ENCODE measurements at places on chromosomes 7 and 10.
A peak's percentile ranks its signal among the peaks of the same experiment; 100 is the strongest.

DNA sequence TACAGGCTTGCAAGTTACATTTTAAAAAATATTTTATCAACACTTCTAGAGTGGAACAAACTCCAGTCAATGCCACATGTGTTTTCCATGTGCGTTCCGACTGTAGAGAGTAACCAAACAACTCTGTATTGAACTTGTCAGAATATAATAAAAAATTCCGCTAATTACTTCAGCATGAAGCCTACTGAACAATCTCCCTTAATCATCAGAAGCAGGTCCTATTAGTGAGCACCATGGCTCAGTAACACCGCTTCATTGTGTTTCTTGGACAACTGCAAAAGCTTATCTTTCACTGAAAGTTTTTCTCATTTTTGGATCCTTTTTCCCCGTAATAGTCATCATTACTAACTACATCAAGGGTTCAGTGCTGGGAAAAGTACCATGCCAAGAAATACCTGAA is 117.0 kb downstream of the MKX start:
- DNase-seq, result peak; percentile 18

DNA sequence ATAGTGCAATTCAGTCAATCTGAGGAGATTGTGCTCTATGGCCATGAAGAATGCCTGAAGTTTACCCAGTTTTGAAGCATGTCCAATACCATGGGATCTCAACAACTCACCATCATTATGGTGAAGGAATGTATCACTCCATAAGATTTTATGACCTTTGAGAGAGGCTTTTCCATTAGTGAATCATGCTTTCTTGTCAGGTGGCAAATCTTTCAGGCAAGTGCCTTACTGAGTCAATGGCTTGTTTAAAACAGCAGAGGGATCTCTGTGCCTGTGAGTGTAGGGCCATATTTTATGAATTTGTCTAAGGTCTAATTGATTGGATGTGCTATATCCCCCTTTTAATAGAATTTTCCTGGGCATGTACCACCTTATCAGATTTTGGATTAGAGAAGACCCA is 131.5 kb downstream of the CCDC7 start:
- DNase-seq, result peak; percentile 3

DNA sequence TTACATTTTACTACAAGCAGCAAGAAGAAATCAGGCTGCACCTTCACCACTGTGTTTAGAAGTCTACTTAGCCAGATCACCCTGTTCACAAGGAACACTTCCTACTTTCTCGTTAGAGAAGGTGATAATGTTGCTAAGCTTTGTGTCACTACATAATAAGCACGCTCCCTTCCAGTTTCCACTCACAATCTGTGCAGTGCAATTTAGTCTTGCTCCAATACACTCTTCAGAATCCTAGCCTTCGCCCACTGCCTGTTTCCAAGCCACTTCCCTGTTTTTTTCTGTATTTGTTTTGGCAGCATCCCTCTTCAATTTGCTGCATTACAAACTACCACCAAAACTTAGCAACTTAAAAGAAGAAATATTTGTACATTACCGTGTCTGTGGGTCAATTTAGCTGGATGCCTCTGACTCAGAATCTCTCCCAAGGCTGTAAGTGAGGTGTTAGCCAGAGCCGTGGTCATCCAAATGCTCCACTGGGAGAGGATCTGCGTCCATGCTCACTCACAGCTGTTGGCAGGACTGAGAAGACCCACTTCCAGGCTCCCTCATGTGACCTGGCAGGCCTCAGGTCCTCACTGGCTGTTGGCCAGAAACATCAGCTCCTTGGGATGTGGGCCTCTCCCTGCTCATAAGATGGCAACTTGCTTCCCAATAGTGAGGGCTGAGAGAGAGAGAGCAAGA is 110.4 kb downstream of the PON1 start:
- DNase-seq, result peak; percentile 44

- DNase-seq, result no peak
Observed at GRCh38 chr7:63039882-63040281, 958.8 kb upstream of the ZNF722 start.

GRCh38 chr7:5792268-5792667 is 10.8 kb upstream of the RNF216 start:
- no peak for DNase-seq

DNA sequence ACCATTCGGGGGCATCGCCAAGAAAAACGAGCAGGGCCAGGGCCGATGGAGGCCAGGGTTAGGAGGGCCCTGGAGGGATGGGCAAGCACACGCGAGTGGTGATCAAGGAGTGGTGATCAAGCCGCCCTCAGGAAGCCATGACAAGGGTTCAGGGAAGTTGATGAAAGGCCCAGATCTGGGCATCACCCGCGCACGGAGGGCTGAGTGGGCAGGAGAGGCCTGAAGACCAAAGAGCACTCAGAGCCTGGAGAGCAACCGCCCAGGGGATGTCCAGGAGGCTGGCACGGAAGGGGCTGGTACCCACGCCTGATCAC is 114.6 kb downstream of the WDR37 start:
- DNase-seq, result no peak

DNA sequence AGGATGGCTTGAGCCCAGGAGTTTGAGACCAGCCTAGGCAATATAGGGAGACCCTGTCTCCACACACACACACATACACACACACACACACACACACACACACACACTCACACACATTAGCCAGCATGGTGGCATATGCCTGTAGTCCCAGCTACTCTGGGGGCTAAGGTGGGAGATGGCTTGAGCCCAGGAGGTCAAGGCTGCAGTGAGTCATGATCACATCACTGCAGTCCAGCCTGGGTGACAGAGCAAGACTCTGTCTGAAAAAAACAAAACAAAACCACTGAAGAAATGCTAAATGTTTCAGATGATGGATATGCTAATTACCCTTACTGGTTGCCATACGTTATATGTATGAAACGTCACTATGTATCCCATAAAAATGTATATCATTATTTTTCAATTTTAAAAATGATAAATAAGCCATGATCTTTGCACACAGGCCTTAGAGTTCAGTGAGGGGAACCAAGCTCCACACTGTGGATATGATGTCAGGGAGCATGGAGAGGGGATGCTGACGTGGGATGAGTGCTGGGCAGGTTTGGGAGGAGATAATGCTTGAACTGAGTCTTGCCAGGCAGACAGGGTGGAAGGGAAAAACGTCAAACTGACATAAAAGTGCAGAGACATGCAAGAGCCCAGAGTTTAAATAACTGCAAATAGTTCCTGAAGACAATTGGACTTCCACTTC is 45.9 kb upstream of the ARHGAP12 start:
- DNase-seq, result no peak

GRCh38 chr7:108142675-108143259 is 12.6 kb upstream of the LAMB4 start:
- DNase-seq, result no peak

DNA sequence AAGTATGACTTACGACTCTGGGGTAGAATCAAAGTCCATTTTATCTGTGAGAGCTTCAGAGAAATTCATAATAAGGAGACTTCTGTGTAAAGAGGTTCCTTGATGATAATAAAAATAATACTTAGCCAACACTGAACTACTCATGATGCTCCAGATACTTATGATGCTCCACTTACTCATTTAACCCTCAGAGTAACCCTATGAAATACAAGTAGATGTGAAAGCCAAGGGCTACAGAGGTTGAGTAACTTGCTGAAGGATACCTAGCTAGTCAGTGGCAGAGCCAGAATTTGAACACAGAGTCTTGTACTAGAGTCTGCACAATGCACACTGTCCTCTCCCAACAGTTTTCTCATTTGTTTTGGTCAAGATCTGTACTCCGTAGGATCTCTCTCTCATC is 89.5 kb downstream of the HECW1 start:
- DNase-seq, result no peak

DNA sequence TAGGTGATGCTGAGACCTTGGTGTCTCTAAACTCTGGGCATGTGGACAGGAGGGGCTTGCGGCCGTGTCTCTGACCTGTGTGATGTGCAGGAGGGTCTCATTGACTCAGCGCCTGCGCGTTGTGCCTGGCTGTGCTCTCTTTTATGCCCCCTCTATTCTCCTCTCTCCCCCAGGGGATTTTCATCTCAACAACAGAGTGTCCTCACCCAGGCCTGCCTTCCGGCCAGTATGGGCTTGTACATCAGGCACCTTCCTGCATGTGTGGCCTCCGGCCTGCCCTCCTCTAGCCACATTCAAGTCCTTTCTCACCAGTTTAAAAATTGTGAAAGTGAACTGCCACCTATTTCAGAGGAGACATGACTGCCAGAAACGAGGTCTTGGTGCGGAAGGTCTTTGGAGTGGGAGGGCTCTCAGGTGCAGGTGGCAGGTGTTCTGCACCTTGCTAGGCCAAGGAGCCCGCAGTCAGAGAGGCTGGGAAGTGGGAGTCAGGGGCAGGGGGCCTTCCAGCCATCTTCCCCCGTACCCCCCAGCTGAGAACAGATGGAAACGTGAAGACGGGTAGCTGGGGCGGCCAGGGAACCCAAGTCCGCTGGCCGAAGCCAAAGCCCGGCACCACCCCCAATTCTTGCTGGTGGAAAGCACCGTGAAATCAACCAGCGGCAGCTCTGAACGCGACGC is 531 bp upstream of the INTS15 start:
- no peak for DNase-seq

- DNase-seq, result peak; percentile 98
Observed at GRCh38 chr7:90346336-90347125, at the start of gene GTPBP10. Gene GTPBP10, plus strand, starts transcription at chr7:90346716. Its CDS starts 26 bp downstream, at chr7:90346742.

DNA sequence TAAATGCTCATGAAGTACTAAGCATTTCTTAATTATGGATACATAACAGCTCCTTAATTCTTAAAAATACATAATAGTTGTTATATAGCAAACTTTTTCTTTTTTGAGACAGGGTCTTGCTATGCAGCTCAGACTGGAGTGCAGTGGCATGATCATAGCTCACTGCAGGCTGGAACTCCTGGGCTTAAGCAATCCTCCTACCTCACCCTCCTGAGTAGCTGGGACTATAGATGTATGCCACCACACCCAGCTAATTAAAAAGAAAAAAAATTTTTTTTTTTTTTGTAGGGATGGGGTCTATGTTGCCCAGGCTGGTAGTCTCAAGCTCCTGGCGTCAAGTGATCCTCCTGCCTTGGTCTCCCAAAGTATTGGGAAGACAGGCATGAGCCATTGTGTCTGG is 30.9 kb downstream of the IRF5 start:
- no peak for DNase-seq

- DNase-seq, result no peak
Observed at GRCh38 chr7:134350709-134351108, 34.0 kb upstream of the SLC35B4 start.

DNA sequence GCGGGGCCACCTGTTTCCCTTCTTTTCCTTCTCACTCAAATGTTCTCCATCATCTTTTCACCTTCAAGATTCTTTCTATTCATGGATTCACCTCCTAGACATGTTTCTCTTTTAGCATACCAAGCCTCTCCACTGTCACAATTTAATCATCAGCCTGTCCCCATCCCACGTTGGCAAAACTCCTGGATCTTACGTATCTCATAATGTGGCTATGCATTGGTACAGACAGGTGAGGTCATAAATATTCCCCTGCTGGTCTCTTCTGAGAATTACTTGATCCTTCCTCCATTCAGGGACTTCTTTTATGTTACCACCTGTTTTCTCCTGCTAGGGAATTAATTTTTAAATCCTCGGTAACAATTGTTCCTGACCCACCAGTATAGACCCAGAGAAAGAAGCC is 262.6 kb upstream of the NEBL start:
- no peak for DNase-seq

- no peak for DNase-seq
Observed at GRCh38 chr7:2843191-2843685, 870 bp downstream of the GNA12 start.

All from AG08395 (cell line).